GM10248 (cell line): ENCODE measurements at places on chromosomes 4 and X.

DNA sequence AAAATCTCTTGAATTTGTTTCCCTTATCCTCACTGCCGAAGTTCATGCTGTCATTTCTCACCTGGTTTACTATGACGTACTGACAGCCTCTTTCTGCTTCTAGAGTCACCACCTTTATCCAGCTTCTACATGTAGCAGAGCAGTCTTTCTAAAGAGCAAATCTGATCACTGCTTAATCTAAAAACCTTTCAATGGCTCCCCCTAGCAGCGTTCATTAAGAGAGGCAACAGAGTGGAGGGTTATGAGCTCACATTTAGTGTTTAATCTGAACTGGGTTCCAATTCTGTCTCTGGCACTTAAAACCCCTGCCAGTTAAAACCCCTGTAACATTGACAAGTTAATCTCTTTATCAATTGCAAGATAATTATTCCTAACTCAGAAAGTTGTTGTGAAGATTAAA is 4.4 kb downstream of the RBPJ start:
- DNase-seq = no peak

DNA sequence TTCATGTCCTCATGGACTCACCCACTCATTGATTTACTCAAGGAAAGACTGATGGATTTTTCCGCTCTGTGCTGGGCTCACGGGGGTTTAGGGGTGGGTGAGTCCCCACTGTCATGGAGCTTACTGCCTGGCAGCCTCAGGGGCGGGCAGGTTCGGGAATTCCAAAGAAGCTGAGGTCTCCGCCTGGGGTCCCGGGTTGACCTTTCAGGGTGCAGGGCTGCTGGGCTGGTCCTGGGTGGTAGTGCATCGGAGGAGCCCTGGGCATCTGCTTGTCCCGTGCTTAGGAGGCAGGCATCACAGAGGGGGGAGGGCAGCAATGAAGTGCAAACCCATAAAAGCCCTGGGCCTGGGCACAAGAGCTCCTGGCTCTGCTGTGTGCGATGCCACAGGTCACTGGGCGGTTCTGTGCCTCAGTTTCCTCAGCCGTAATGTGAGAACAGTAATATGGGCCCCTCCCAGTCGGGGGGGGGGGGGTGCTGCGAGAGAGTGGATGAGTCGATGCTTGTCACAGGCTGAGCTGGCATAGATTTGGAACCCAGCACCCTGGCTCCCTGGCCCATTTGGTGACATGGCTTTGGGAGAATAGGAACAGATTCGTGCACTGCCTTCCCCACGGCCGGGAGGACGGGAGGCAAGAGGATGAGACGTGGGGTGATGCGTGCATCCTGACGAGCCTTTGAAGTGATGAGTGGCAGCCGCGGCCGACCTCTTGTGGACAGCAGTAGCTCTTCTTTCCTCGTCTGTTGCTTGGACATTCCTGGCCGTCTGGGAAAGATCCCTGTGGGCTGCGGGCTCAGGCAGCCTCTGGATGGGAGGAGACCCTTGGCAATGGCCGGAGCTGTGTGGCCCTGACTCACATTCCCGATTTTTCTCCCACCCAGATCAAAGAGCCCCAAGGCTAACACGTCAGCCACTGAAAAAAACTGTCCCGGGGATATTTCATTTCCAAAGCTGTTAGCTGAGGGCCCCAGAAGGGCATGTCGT is 42.0 kb downstream of the PSAPL1 start:
- no peak for DNase-seq

- no peak for DNase-seq
Observed at GRCh38 chr4:94947681-94948108, 189.9 kb downstream of the BMPR1B start.

DNA sequence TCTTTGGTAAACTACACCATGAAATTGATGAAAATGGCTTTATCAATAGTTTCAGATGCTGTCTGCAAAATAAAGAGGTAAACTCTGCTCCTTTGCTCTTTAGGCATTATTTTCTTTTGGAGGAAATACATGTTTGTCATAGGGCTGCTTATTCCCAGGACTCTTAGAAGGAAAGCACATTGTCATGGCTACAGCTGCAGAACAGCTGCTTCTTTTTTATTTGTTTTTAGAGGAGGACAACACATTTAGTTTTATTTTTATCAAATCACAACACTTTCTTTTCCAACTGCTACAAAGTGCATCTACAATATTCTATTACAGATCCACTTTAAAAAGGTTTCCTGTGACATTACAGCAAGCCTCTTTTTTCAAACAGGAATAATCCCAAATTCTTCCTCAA is 12.7 kb upstream of the HPF1 start:
- no peak for DNase-seq

- no peak for DNase-seq
Observed at GRCh38 chr4:56677711-56678110, 3.4 kb downstream of the HOPX start.

- DNase-seq = no peak
Observed at GRCh38 chr4:124904723-124905388, 192.3 kb upstream of the ANKRD50 start.

DNA sequence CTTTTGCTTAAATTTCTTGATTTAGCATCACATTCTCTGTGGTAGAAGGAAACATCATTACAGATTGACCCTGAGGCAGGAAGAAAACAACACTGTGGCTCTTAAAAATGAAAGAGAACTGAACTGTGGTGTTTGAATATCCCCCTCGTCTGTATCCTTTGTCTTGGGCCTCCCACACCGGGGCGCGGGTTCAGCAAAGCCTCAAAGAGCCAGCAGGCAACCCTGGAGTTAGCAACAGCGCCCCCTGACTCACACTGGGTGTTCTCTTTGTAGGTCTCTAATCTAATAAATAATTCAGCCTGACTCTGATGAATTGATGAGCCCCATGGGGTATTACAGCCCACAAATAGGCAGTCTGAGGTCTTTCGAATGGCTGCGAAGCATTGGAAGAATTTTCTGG is 46.1 kb upstream of the CTSO start:
- DNase-seq = peak; percentile 12

DNA sequence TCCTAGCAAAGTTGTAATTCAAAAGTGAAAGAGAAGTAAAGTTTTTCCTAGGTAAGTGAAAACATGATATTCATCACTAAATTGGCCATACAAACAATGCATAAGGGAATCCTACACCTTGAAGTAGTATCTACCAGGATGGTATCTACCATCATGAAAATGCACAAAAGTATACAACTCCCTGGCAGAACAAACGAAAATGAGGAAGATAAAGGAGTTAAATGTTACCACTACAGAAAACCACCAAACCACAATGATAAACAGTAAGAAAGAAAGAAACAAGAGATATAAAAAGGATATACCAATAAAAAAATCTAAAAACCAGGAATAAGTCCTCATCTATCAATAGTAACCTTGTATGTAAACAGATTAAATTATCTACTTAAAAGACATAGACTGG is 26.9 kb downstream of the GK2 start:
- no peak for DNase-seq

- no peak for DNase-seq
Observed at GRCh38 chrX:13808293-13808692, 8.6 kb downstream of the GPM6B start.

- no peak for DNase-seq
Observed at GRCh38 chr4:175954685-175955084, 111.0 kb upstream of the WDR17 start.

DNA sequence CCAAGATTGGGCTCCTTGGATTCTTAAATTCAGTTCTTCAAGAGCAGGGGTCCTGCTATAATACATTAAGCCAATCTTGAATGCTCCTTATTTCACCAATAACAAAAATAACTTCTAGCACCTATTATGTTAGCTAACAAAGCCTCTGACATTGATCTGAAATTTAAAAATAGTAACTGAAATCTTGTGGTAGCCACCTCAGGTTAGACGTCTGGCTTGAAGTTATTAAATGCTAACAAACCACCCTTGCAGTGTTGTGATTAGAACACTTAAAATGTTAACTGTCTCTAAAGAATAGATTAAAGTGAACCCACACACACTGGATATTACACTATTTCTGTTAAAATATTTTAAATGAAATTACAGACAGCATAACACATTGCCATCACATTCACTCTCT is 49.8 kb upstream of the LGI2 start:
- no peak for DNase-seq

DNA sequence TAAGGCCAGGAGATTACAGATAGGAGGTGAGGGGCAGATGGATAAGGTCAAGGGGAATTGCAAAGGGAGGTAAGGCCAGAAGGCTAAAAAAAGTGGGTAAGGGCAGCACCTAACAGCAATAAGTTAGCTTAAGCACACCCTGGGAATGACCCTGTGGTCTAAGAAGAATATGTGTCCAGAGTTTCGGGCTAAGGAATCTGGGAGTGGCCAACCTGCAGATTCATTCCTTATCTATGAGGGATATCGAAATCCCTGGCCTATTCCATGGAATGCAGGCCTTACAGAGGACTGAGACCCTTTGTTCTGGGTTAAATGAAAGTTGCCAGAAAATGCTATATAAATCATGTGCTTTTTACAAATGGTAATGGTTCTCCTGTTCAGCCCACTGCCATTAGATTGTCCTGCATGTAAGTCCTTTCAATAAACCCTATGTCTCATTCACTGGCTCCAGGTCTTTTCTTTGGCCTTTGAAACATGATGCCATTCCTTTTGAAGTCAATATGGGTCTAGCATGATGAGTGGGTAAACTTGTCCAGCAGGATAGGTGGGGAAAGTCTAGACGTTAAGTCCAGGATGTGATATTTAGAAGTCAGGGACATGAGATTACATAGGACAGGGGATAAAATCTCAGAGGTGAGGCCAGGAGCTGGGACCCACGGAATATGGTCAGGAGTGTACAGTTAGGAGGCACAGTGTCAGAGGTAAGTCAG is 226.2 kb downstream of the TACR3 start:
- no peak for DNase-seq

DNA sequence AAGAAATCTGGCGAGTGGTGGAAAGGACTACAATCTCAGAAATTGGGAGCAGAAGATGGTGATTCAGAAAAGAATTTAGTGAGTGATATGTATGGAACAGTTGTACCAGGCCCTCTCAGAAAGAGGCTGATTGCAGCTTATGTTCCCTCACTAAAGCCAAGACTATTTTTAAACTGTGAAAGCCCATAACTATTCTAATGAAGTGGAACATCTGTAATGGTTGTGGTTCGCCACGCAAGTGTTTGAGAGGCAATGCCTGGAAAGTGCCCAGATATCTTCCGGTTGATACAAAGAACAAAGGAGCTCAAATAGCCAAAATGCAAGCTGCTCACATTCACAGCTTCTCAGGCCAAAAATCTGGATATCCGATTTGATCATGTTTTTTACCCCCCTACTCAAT is 1250.7 kb downstream of the RAPGEF2 start:
- no peak for DNase-seq

- no peak for DNase-seq
Observed at GRCh38 chrX:154530286-154530685, 14.3 kb upstream of the FAM3A start.

DNA sequence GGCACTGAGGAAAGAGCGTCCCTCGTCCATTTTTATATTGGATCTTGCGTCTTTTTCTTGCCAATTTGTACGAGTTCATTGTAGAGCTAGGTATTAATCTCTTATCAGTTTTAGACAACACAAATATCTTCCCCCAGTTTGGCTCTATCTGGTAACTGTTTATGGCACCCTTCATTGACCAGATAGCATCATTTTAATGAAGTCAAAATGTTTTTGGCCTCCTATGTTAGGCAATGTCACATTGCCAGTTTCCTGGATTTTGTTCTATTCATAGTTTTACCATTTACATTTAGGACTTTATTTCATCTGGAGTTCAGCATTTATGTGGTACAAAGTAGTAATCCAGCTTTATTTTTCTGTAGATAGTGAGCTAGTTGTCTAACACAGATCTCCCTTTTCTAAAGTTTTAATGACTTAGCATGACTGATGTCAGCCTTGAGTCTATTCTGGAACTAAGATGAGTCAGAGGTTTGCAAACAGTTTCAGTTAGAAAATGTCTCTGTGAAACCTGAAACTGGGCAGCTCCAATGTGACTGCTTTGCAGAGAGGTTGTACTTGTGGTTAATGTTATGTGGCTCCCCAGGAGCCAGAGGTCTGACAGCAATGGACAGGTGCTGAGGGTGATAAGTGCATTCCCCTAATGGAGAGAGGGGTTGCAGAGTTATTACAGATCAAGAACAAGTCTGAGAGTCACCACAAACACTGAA is 5.3 kb upstream of the STBD1 start:
- DNase-seq = peak; percentile 78

DNA sequence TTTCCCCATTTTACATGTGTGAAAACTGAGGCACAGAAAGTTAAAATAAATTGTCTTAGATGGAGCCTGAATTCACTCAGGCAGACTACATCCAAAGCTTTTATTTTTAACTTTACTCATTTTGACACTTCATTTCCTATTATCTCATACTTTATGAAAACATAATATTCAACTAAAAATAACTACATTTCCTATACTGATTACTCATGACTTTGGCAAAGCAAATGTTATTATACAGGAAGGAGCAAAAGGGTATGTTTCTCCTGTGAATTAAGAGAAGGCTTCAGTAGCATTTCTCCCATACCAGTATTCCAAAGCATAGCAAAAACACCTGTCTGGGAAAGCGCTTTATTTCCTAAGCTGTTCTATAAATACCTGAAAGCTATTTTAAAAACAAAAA is 178.6 kb downstream of the ADAMTS3 start:
- no peak for DNase-seq

DNA sequence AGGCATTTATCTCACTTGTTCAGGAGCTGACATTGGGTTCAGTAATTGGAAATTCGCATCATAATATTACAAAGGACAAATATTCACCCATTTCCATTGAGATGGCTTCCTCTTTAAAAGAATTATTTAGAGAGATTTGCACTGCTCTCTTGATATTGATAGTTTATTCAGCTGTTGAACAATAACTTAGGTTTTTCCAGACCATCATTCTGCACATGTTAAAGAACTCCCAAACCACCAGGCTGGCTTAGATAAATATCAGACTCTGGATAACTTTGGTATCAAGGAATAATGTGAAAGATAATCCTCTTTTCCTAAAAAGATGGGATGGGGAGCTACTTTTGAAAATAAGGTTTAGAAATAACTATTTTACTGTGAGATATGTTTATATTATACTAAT is 154.0 kb downstream of the GASK1B start:
- no peak for DNase-seq

- DNase-seq = no peak
Observed at GRCh38 chrX:19121898-19122640, at the start of gene ADGRG2. Gene ADGRG2 (minus strand): TSS chrX:19122468. CDS start chrX:19068834, 53,634 bp downstream.

DNA sequence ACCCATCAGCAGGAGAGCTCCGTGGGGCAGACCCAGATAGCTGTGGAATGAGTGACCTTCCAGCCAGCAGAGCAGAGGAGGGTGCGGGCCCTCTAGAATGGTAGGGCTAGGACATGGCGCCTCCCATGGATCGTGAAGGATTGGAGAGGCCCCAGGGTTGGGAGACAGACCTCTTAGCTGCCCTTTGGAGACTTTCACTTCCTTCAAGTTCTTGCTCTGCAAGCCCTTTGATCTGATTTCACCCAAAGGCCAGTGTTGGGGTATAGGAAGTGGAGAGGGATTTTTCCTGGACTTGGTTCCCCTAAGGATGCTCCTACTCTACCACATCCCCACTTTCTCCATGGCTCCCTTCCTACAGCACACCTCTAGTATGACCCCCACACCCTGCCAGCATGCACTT is 3.0 kb downstream of the SASH3 start:
- DNase-seq = no peak

GRCh38 chr4:102585329-102585728 is 84.2 kb downstream of the NFKB1 start:
- peak; percentile 17 for DNase-seq

GRCh38 chrX:41302370-41302769 is 31.6 kb upstream of the DDX3X start:
- DNase-seq = no peak
